ENCODE measurements at places on chromosomes 2 and 18.

DNA sequence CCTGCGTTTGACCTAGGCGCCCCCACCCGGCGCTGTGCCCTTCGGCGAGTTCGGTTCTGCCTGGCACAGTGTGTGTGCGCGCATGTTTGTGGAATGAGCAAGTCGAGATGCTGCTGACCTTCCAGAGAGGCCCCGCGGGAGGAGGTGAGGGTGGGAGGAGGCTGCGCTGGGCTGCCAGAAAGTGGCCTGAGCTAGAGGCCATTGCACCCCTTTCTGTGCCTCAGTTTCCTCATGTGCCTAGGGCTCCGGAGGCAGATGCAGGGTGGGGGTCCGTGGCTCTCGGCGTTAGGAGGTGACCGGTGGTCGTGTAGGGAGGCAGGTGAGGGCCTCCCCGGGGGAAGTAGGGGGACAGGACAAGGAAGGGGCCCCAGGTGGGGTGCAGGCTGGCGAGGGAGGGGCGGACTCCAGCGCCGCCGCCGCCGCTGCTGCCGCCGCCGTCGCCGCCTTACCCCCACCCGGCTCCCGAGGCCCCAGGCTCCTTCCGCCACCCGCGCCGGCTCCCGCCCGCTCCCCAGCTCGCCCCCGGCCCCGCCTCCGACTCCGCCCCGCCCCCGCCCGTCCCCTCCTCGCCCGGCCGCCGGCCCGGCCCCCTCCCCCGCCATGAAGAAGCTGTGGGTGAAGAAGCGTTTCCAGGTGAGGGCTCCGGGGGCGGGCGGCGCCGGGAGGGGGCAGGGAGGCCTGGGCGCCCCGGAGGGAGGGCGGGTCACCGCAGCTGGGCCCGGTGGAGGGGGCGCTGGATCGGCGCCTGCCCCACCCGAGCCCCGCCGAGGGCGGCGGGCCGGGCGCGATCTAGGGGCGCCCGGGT, 7.0 kb downstream of the SPEG start:
- DNase-seq = peak; percentile 36

- no peak for DNase-seq
Measured at GRCh38 chr2:187617905-187618304, 63.7 kb upstream of the TFPI start.

GRCh38 chr2:121470917-121471316, 59.8 kb upstream of the RNU4ATAC start:
- no peak for DNase-seq

DNA sequence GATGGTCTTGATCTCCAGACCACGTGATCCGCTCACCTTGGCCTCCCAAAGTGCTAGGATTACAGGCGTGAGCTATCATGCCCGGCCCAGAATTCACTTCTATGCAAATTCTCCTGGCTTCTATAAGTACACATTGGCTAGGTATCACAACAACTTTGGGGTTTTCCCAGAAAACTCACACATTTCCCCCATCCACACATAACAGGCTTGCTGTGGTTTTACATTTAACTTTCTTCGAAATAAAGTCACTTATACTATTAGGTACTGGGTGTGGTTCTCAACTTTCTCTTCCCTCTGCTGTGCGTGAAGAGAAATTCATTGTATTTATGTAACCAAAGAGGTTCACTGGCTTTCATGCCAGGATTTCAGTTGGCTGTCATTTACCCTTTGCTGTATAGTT, 439.4 kb upstream of the CWC22 start:
- DNase-seq = no peak

- no peak for DNase-seq
Measured at GRCh38 chr2:9310798-9311197, 104.2 kb downstream of the ASAP2 start.

DNA sequence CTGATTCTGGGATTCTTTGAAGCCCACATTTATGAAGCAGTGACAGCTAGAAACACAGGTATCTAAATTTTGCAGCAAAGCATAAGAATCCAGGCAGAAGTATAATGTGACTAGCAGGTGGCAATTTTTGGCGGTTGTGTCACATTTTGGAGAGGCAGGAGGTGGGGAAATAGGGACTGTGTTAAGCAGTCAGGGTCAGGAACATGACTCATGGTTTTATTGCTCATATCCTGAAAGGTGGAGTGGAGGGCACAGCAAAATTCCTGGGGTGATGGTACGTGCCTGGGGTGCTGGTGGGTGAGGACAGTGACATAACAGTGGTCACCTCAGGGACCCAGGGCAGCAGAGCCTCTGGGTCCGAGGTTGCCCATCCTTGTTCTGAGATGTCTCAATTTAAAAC, 63.5 kb upstream of the TTN start:
- DNase-seq = no peak

DNA sequence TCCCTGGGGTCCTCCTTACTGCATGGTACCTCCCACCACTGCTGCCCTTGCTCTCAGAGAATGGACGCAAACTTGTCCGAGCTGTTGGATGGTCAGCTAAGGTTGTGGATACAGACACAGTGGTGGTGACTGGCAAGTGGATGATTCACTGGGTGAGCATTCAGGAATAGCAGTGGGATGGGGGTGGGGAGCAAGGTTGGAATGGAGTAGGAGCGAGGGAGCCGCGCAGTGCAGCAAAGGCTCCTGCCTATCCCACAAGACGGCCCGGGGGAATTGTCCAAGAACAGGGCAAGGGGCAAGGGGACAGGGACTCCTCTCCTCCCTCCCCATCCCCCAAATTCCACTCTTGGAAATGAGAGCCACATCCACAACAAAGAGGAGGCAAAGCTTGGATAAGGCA, 102.2 kb downstream of the PIEZO2 start:
- DNase-seq = no peak

Measured in T47D (cell line).